ENCODE measurements at places on chromosomes 12 and 14.

DNA sequence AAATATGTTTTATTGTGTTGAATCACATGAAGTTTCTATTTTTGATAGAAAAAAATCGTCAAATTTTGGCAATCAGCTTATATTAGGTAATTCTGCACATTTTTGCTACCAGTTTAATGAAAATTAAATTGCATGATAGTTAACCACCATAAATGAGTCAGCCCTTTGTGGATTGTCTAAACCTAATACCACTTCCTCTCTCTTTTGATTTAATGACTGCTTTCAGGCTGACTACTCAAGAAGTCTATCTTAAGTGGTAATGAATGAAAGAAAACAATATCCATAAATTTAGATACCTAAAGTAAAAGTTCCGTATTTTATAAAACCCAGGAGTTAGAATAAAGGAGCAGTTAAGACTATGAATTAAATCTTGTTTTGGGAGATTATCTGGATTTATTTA lies 450.5 kb downstream of the TMEM117 start:
- peak; percentile 12 for DNase-seq

GRCh38 chr14:23831596-23831995 lies 122.0 kb upstream of the DHRS4 start:
- DNase-seq, result no peak

DNA sequence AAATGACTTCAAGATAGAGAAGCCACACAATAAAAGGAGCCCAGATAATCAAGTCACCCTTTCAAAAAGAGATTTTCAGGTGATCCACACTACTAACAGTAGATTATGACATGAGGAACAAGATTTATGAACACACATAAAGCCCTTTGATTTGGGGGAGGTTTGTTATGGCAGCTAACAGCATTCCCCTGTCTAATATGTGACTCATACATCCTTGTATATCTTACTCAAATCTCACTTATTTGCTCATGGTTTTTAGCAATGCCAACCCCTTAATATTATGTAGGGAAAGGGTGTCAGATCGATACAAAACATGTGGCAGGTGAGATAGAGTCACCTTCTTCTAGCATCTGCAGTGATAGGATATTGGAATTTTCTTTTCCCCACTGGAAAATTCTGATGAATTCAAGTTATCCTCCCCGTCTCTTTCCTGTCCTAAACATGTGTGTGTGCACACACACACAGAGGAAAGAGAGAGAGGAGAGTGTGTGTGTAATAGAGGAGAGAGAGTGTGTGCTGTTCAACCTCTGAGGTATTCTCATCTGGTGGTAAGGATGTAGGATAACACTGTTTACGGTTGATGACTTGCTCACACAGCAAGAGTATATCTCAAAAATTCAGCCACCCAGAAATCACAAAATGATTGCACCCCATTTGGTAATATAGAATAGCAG lies 319.9 kb downstream of the KCNC2 start:
- no peak for DNase-seq

- DNase-seq, result no peak
Measured at GRCh38 chr12:121537814-121538698, 42.8 kb downstream of the KDM2B start.

DNA sequence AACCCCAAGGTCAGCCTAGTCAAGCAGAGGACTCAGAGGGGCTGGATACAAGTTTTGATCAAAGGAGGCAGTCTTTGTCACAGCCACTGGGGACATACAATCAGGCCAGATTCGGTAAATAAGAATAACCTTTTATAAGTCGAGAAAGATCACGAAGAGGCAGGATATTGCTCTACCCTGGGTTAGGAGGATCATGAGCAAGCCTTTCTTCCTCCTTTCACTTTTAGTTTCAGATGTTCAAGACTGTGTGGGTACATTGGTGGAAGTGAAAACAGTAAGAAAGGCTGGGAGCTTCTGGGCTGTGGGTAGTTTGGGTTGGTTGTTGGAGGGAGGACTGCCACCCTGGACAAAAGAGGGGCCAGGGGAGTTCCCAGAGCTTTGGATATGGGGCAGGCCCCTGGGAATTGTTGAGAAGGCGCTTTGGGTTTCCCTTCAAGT lies 127.7 kb downstream of the SNAPC1 start:
- no peak for DNase-seq

DNA sequence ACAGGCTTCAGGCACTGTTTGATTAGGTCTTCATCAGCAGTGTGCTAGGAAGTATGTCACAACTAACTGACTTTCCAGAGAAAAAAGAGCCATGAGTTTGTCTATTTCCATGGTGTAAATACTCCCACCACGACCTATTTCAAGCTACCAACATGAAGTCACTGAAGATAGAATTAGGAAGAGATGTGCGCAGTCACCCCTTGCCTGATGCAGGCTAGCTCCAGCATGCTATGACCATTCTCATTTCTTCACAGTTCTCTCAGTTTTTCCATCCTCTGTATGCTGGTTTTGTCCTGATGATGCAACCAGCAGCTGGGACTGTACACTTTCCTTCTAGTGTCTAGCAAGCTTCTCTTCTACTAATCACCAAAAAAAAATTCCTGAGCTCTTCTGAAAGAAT lies 191.6 kb upstream of the NUDT4 start:
- DNase-seq, result no peak

DNA sequence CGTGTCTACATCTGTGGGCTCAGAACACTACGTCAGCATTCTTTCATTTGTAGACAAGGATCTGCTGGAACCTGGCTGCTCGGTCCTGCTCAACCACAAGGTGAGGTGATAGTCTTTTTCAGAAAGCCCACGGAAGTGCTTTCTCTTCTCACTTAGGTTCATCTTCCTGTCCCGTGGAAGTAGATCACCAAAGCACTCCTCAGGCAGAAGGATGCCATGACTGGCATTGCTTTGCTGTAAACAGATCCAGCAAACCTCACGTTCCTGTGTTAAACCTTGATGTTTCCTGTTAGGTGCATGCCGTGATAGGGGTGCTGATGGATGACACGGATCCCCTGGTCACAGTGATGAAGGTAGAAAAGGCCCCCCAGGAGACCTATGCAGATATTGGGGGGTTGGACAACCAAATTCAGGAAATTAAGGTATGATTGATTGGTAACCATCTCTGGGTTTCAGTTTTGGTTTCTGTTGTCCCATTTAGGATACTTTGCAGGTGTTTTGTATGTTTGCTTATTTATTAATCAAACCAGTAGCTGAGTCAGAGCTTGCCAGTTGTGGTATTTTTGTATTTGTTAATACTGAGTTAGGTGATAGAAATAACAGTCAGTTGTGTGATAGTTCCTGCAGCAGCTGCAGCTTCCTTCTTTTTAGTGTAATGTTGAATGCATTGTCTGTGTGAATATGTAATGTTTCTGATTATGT lies 7.5 kb downstream of the PSMC1 start:
- DNase-seq, result no peak

GRCh38 chr12:48988030-48988649 lies 10.0 kb downstream of the WNT1 start:
- DNase-seq, result no peak

GRCh38 chr12:91663744-91664143 lies 481.1 kb upstream of the DCN start:
- no peak for DNase-seq

DNA sequence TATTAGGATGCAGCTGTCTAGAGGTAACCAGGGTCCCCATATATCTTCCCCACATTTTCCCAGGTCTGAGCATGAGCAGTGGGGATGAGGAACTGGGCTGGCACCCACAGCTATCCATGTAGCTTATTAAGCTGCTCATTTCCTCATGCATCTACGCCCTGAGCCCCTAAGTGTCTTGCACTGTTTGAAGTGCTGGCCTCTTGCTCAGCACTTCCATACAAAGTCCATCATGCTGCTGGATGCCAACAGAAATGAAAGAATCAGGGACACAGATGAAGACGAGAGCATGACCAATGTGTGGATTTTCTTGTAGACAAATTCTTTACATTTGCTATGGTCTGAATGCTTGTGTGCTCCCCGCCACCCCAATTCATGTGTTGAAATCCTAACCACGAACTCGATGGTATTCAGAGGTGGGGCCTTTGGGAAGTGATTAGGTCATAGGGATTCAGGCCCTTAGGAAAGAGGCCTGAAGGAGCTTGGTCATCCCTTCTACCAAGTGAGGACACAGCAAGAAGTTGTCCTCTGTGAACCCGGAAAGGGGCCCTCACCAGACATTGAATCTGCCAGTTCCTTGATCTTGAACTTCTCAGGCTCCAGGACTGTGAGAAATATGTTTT lies 54.5 kb downstream of the C12orf75 start:
- DNase-seq, result peak; percentile 32

- no peak for DNase-seq
Measured at GRCh38 chr12:131600160-131600532, 110.7 kb upstream of the SFSWAP start.

- no peak for DNase-seq
Measured at GRCh38 chr14:50425816-50426215, 29.1 kb upstream of the CDKL1 start.
